ENCODE measurements at places on chromosomes 2 and 18. TPM values are rescaled to one million over a fixed set of nuclear protein-coding genes. Genes with fewer than 3 reads are reported as not detected.

ELP2 gene
- 77.1 TPM for polyA plus RNA-seq

SOWAHC gene
- 5.8 TPM for polyA plus RNA-seq

SERPINB10 gene
- polyA plus RNA-seq, result not detected

WDPCP gene
- 5.8 TPM for polyA plus RNA-seq

ADAM23 gene
- 55.0 TPM for polyA plus RNA-seq

GPR55 gene
- polyA plus RNA-seq, result not detected

IHH gene
- polyA plus RNA-seq, result not detected

NXPH2 gene
- polyA plus RNA-seq, result not detected

DES gene
- not detected for polyA plus RNA-seq

KIAA2012 gene
- polyA plus RNA-seq, result not detected

INHBB gene
- 0.10 TPM for polyA plus RNA-seq

CFAP65 gene
- 1.7 TPM for polyA plus RNA-seq

EFHD1 gene
- not detected for polyA plus RNA-seq

SLC23A3 gene
- 0.28 TPM for polyA plus RNA-seq

DHRS9 gene
- polyA plus RNA-seq, result not detected

MAP3K19 gene
- not detected for polyA plus RNA-seq

CIAO1 gene
- 188 TPM for polyA plus RNA-seq

PROM2 gene
- 2.2 TPM for polyA plus RNA-seq

DHX57 gene
- 44.0 TPM for polyA plus RNA-seq

NT5C1B gene
- polyA plus RNA-seq, result not detected

SP9 gene
- 2.5 TPM for polyA plus RNA-seq

SKOR2 gene
- not detected for polyA plus RNA-seq

STEAP3 gene
- not detected for polyA plus RNA-seq

MTLN gene
- polyA plus RNA-seq, result 55.6 TPM

FAM124B gene
- not detected for polyA plus RNA-seq

SLC4A5 gene
- polyA plus RNA-seq, result 3.2 TPM

CIB4 gene
- polyA plus RNA-seq, result not detected

LHCGR gene
- not detected for polyA plus RNA-seq

INPP5D gene
- polyA plus RNA-seq, result not detected

IL1B gene
- polyA plus RNA-seq, result not detected

ANKRD30BL gene
- polyA plus RNA-seq, result not detected

CNNM4 gene
- 7.5 TPM for polyA plus RNA-seq

CPS1 gene
- polyA plus RNA-seq, result 0.25 TPM

Data from neural cell (in vitro differentiated cells).